ENCODE measurements at places on chromosomes 16 and 17.

GRCh38 chr16:72588551-72588950 lies 416.6 kb upstream of the PMFBP1 start:
- no peak for DNase-seq

DNA sequence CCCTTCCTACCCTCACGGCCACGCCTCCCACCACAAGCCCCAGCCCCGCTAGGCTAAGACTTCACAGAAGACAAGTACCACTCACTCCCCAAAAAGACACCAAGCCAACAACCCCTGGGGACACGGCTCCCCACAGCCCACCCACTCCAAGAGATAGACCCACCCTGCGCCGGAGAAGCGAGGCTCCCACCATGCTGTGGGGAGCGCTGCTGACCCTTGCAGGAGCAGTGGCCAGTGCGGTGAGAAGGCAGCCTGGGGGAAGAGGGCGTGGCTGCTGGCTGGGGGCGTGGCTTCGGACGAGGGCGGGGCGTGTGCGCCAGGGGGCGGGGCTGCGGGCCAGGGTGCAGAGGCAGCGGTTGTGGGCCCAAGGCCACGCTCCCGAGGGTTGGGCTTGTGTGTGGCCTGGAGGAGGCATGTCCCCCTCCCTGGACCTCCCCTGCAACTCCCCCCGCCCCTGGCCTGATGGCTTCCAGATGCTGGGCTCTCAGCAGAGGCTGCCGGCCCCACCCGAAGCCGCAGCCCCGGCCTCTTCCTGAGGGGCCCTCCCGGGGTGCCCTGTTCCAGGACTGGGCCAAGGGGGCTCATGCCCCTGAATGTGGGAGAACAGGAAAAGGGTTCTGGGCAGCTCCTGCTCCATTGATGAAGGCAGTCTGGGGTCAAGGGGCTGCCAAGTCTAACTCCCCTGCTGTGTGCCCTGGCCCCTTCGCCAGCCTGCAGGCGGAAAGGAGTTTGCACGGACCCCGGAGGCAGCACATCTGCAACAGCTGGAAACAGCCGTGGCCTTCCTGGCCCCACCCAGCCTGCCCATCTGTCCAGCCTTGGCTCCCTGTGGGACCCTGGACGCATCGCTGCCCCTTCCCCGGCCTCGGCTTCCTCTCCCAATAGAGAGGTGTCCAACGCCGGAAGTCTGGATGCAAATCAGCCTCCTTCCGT lies 9.1 kb downstream of the TFAP4 start:
- DNase-seq = no peak

GRCh38 chr17:7557775-7558543 lies 591 bp upstream of the TNFSF13 start:
- no peak for DNase-seq

GRCh38 chr17:19780846-19781245 lies 32.7 kb upstream of the ALDH3A1 start:
- DNase-seq = no peak

DNA sequence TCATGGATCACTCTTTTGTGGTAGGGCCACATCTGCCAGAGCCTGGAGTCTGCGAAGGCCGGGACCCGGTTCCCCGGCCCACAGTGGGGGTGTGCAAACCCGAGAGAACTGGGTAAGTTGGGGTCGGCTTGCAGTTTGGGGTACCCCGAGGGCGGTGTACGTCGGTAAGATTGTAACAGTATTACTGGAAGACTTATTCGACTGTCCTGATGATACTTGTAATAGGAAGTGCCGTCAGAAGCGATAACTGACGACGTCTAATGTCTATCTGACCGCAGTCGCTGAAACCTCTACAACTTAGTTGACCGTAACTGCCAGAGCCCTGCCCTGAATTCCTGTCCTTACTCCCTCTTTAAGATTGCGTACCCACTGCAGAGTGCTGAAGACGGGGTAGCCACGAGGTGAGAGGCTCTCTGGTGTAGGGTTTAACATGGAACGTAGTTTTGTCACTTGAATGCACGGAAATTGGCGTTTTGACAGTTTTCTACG lies 24.0 kb downstream of the TRPV2 start:
- DNase-seq = no peak
